ENCODE measurements at places on chromosomes 16 and 17. TPM values are rescaled to one million over a fixed set of nuclear protein-coding genes. Genes with fewer than 3 reads are reported as not detected.

- no peak for DNase-seq
Observed at GRCh38 chr17:42212382-42212781, 18.1 kb upstream of the GHDC start.

DNA sequence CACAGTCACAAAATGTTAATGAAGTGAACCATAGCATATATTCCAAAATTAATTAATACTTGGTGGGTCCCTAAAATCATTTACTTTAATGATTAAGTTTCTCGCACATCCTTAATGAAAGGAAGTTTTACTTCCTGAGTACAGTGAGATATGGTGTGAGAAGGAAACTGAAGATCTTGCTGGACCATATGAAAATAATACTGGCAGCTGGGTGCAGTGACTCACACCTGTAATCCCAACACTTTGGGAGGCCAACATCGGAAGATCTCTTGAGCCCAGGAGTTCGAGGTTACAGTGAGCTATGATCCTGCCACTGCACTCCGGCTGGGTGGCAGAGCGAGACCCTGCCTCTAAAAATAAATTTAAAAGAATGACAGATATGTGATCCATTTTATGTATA is 62.5 kb downstream of the ABCA8 start:
- DNase-seq: no peak

DNA sequence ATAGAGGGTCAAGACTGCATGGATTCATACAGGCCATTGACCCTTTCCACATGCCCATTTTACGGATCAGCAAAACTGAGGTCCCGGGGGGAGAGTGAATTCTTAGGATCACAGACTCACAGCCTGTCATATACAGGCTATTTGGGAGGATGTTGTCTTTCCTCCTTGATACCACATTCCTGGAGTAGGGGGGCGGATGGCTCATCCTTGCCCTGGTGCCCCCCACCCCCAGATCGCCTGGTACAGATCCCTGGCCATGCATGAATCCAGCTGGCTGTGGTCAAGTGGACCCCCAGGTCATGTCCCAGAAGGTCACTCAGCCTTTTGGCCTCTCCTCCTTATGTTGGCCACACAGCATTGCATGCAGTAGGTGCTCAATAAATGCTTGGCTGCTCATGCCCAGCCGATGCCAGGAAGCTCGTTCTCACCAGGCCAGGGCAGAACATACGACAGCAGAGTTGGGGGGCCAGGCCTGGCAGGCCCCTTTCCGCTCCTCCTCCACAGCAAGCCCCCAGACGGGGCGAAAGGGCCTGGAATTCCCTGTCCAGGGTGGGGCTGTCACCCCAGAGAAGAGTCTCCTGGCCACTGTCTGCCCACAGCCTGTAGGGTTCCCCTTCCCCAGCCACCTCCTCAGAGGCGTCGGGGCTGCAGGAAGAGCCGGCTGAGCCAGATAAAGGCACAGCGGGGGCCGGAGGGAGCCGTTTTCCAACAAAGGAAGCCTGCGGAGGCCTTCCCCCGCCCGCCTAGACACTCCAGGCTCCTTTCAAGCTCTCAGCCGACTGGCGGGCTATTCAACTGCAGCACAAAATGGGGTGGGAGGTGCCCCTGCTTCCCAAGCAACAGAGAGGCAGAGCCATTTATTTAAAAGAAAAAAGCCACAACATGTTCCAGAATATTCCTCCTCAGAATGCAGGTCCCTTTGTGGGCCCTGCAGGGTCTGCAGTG is 215.7 kb upstream of the CIBAR2 start:
- no peak for DNase-seq

GRCh38 chr17:63517825-63518534 is 5.2 kb upstream of the KCNH6 start:
- no peak for DNase-seq

GRCh38 chr17:13736916-13737315 is 135.2 kb upstream of the HS3ST3A1 start:
- DNase-seq: peak; percentile 30

GRCh38 chr16:86072328-86073102 is 173.6 kb downstream of the IRF8 start:
- DNase-seq: peak; percentile 24

DNA sequence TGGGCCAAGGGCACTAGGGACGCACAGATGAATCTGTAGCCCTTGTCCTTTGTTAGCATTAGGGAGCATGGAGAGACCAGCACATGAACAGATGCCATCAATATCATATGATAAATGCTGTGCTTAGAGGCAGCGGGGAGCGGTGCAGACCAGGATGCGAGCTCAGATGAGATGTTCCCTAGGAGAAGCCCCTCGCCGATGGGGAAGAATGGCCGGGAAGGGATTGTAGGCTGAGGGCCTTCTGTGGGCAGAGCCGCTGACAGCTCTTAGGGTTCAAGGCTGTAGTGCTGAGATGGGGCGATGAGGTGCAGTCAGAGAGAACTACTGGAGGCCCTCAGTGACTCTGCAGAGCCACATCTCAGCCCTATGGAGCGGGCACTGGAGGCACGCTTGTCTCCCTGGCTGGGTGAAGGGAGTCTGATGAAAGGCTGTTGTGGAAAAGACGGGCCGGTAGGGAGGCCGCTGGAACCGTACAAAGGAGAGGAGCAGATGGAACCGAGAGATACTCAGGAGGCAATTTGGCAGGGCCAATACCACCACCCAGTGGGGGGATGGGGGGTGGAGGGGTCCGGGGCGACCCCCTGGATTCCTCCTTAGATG is 66.3 kb upstream of the ENDOV start:
- no peak for DNase-seq

DNA sequence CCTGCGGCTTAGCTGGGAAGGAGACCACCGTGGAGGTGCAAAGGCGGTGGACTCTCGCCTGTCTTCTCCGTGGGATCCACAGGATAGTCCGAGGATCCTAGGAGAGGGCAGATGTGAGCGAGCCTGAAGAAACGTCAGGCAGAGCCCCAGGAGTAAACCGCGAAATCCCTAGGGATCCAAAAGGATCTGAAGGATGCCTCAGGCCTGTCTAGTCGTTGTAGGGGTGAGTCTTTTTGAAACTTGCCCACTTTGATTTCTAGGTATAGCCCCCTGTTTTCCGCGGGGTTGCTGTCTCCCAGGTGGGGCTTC is 576.5 kb downstream of the KCNJ18 start:
- no peak for DNase-seq

GRCh38 chr16:17887963-17888362 is 417.2 kb upstream of the XYLT1 start:
- DNase-seq: no peak

DNA sequence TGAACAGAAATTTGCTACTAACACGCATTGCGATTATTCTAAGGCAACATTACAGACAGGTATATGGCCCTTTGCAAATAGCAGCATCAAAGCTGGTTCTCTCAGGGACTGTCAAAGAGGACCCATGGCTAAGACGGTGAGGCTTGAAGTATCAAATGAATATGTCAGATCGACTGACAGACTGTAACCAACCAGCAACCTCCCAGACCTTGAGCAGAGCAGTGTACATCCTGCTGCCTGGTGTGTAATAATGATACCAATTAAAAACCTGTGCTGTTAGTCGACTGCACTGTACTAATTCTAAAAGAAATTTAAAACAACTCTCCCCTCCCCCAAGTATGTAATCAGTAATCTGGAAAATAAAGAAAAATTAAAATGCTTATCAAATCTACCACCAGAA is 35.9 kb upstream of the GHDC start:
- DNase-seq: no peak

GRCh38 chr16:87951552-87952538 is 611 bp downstream of the BANP start:
- DNase-seq: no peak

GRCh38 chr16:12482455-12483220 is 321.0 kb downstream of the CPPED1 start:
- no peak for DNase-seq

DNA sequence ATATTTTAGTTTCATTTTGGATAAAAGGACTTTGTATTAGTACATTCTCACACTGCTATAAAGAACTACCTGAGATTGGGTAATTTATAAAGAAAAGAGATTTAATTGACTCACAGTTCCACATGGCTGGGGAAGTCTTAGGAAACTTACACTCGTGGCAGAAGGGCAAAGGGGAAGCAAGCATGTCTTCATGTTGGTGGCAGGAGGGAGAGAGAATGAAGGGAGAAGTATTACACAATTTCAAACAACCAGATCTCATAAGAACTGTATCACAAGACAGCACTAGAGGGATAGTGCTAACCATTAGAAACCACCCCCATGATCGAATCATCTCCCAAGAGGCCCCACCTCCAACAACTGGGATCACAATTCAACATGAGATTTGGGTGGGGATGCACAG is 142.9 kb downstream of the USP31 start:
- DNase-seq: no peak

GRCh38 chr17:72219824-72220493 is 99.1 kb downstream of the SOX9 start:
- DNase-seq: no peak

- DNase-seq: no peak
Observed at GRCh38 chr16:67506468-67506867, 22.2 kb upstream of the RIPOR1 start.

DNA sequence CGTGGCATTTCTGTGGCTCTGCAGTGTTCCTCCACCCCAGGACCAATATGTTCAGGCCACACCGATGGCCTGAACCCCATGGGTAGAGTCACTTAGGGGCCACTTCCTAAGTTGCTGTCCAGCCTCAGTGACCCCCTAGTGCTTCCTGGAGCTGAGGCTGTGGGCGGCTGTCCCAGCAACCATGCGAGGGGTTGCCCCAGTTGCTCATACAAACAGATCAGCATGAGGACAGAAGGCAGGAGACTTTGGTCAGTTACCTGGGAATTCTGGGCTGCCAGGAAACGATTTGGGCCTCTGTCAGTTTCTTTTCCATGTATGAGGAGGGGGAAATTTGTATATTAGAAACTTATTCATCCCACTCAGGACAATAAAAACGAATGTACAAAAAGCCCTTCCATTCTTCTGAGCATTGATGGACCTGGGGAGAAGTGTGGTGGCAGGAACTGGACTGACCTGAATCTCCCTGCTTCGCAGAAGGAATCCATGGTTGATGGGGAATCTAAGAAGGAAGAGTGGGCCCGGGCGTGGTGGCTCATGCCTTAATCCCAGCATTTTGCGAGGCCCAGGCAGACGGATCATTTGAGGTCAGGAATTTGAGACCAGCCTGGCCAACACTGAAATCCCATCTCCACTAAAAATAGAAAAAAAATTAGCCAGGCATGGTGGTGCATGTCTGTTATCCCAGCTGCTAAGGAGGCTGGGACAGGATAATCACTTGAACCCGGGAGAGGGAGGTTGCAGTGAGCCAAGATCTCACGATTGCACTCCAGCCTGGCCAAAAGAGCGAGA is 4.9 kb upstream of the IL32 start:
- no peak for DNase-seq

DNA sequence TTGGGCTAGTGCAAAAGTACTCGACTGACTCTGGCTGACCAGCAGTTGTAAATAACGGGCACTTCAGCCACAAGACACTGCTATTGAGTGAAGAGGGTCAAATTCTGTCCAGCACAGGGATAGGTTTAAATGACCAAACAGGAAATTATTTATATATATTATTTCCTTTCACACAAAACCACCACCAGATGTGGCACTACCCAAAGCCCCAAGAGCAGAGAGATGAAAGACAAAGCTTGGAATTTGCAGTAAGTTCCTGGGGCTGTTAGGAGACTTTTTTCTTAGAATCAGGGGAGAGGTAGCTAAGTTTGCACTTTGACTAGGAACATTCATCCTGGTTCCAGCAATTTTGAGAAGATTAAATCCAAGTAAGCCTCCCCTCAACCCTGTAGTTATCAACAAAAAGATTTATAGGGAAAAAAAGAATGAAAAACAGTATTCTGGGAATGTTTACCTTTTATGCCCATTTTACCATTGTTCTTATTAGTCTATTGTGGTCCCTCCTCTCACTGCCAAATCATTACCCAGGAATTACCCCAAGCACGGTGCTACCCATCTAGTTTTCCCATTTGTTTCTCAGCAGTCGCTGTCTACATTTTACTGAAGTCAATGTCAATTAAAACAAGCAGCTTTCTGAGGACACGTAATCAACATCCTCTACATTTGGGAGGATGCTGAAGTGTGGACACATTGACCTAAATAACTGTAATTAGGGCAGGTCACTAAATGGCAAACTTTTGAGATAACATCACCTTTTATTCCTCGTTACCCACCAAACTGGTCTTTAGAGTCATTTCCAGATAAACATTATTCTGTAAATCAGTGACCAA is 43.5 kb downstream of the GRB7 start:
- DNase-seq: no peak

GRCh38 chr16:57699481-57699880 is 4.9 kb downstream of the DRC7 start:
- DNase-seq: no peak

- DNase-seq: no peak
Observed at GRCh38 chr16:1333149-1333812, at the start of gene BAIAP3. Gene BAIAP3 (plus strand): TSS chr16:1333645. CDS start chr16:1338550, 4,905 bp downstream.

GRCh38 chr16:24101431-24101830 is 154.7 kb upstream of the CACNG3 start:
- DNase-seq: no peak

DNA sequence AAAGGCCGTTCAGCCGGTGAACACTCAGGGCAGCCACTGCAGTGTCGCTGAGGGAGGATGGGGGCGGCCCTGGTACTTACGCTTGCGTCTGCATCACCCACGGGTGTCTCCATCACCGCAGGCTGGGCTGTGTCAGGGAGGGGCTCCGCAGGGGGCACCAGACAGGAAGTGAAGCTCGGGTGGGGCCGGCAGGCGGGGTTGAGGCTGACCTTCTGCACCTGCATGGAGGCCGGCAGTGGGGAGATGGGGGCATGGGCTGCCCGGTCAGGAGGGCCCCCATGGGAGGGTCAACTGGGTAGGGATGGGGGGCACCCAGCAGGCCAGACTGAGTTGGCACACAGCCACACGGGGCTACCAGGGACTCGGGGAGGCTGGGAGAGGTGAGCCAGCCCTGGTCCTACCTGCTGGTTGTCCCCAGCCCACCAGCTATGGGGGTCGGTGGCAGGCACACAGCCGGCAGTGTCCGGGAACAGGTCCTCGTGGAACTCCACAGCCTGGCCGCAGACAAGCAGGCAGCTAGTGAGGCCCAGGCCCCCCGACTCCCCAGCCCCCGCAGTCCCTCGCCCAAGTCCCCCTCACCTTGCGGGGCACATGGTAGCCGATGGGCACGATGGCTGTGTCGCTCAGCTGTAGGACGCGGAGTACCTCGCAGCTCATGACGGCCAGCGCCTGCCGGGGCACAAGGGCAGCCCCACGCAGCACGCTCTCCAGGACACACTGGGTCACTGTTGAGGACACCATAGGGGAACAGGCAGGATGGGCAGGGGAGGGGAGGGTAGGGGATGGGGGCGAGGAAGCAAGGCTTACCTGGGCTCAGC is 7.2 kb upstream of the VASN start:
- DNase-seq: no peak

- no peak for DNase-seq
Observed at GRCh38 chr16:67499106-67499505, 15.8 kb upstream of the AGRP start.

Gene TPPP3
- 0.14 TPM for polyA plus RNA-seq

Gene OGFOD1
- 69.7 TPM for polyA plus RNA-seq

Gene NOS2
- polyA plus RNA-seq: not detected

Gene DNAH17
- 0.08 TPM for polyA plus RNA-seq

Gene PIRT
- not detected for polyA plus RNA-seq

Gene RPGRIP1L
- 6.0 TPM for polyA plus RNA-seq

Gene CDK3
- polyA plus RNA-seq: 2.7 TPM

Gene USH1G
- 0.23 TPM for polyA plus RNA-seq

Gene SLC6A2
- 0.05 TPM for polyA plus RNA-seq

Gene SPNS2
- polyA plus RNA-seq: not detected

Measured in mammary epithelial cell (primary cell).